GM12864 (cell line): ENCODE measurements at places on chromosomes 4 and X.

GRCh38 chr4:131052646-131053045 lies 1956.7 kb downstream of the C4orf33 start:
- no peak for DNase-seq

DNA sequence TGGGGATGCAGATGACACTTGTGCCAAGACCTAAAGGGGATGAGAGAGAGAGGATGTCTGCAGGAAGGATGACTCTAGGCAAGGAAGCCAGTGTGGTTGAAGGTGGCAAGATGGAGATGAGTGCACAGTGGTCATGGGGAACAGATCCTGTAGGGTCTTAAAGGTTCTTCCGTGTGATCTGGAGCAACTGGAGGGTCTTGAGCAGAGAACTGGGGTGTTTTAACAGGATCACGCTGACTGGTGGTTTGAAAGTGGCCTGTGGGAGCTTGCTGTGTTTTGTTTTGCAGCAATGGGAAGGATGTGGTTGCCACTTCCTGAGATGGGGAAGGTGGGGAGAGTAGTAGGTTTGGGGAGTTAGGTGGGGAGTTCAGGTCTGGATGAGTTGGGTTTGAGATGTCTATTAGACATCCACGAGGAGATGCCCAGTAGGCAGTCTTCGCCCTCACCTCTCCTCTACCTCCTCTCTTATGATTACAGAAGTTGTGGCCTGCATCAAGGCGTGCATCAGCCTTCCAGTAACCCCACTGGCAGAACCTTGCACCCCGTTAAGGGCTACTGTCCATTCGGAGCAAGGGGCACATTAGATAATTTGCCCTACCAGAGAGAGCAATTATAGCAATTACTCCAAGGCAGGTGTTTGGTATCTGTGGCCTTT lies 1.4 kb upstream of the STBD1 start:
- DNase-seq, result no peak

- DNase-seq, result no peak
Observed at GRCh38 chrX:107542500-107542899, 85.8 kb upstream of the PRPS1 start.

GRCh38 chrX:9569876-9570301 lies 105.0 kb downstream of the TBL1X start:
- DNase-seq, result no peak

DNA sequence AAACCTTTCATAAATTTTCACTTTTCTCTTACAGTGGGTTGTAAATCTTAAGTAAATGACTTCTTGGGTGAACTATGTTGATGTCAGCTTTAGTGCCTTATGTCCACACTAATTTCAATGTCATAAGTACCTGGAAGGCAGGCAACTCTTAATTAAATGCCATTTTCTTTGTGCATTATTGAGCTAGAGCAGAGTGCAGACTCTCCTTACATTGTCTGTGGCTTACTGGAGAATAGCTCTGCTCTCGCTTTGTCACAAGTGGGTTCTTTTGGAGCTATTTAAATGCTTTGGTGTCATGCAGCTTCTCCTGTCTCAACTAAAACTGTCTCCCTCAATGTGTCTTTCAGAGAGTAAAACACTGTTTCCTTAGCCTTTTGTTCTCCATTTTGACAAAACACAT lies 411.6 kb downstream of the STIM2 start:
- no peak for DNase-seq

GRCh38 chrX:20693078-20693477 lies 426.4 kb upstream of the RPS6KA3 start:
- DNase-seq, result no peak

DNA sequence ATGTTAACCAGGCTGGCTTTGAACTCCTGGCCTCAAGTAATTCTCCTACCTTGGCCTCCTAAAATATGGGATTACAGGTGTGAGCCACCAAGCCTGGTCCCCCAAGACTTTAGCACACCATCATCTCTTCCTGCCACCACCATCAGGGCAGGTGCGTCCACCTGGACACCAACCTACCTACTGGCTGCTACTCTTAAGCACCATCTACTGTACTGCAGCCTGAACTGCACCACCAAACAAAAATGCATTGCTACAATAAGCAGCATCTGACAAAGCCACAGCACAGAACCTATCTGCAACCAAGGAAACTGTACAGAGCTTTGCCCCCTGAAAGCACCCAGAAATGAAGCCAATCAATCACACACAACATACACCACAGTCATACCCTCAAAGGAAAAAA lies 139.7 kb downstream of the EFHC2 start:
- DNase-seq, result no peak

GRCh38 chrX:68685685-68686084 lies 38.2 kb downstream of the STARD8 start:
- no peak for DNase-seq

DNA sequence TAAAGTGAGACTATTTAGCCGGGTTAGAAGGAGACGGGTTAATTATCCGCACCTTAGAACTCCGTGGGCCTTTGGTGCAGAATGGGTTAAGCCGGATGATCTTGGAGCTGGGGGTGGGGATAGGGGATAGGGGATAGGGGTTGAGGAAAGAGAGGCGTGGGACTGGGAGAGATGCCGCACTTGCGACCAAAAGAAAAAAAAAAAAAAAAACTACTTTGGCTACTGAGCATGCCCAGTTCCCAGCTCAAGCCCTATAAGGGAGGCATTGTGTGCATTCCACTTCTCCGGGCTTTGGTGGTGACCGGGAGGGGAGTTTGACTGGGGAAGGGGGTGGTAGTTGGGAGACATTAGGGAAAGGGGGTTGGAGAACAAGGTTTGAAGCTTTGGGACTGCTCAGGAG lies at the start of gene SLITRK4:
TSS of gene SLITRK4 (minus strand) at position 187 of the 400 bp plus-strand sequence. CDS start 4,993 bp downstream, outside the sequence.
- DNase-seq, result no peak

DNA sequence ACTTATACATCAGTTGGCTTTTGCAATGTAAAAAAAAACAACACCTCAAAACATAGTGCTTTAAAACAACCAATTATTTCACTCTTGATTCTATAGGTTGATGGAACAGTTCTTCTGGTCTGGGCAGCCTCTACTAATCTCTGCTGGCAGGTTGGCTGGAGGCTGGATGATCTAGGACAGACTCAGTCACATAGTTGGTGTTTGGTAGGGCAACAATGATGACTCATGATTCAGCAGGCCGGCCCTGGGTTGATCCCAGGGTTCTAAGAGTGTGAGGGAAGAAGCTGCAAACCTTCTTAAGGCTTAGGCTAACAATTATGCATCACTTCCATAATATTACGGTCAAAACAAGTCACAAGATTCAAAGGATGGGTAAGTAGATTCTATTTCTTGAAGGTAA lies 558.2 kb downstream of the ZNF674 start:
- DNase-seq, result no peak

DNA sequence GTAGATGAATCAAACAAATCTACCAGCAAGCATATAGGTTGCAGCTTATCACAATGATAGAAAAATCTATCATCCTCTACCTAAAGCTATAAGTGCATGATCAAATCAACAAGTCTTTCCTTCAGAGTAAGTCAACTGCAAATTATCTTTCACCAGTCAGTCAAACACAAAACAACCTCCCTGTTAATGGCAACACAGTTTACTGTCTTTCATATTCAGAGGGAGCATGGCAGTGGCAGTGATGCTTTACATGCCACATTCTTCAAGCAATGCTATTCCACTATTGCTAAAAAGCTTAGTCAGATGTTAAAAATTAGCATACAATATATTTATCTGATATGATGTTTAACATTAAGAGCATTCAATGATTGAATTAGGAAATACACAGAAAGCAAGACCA lies 245.1 kb upstream of the KLHL4 start:
- no peak for DNase-seq

DNA sequence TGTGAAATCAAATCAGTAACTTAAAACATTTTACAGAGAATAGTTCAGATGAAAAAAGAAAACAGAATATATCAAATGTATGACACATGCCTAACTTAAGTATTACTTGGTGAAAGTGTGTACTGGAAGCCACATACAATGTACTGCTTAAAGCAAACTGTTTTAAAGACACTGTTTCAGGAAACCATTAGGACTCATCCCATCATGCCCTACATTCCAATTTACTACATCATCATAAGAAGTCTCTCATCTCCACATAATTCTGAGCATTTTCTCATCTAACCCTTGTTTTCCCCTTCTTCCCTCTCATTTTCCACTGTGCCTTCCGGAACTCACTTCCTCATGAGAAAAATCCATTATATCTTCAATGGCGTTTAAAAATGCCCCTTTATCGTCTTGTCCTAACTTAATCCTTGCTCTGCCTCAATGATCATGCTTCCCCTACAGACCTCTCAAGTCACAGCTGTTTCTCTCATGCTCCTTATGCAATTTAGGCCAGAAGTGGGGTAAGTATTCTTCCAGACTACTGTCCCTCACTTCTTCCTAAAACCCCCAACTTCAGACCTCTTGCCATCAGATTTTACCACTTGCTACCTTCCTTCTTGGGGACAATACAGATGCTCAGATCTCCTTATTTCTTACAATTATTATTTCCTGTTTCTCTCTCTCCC lies 26.8 kb upstream of the FGF5 start:
- no peak for DNase-seq

- DNase-seq, result no peak
Observed at GRCh38 chr4:32226733-32227132, 1506.6 kb downstream of the PCDH7 start.

DNA sequence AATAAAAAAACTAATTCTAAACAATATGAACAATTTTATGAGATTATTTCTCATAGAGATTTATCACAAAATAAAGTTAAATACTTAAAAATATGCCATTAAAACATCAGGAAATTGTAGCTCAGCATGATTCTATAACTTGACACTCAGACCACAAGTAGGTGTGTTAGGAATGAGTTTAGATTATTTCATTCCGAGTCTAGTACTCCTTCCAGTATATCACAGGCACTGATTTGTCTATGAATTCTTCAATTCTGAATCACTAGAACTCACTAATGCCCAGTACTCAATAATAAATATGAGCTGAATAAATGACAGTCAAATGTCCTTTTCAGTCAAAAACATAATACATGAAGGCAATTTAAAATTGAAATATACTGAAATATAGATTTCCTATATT lies 22.2 kb downstream of the BOD1L1 start:
- no peak for DNase-seq
